ENCODE measurements at places on chromosomes 13 and 19.

DNA sequence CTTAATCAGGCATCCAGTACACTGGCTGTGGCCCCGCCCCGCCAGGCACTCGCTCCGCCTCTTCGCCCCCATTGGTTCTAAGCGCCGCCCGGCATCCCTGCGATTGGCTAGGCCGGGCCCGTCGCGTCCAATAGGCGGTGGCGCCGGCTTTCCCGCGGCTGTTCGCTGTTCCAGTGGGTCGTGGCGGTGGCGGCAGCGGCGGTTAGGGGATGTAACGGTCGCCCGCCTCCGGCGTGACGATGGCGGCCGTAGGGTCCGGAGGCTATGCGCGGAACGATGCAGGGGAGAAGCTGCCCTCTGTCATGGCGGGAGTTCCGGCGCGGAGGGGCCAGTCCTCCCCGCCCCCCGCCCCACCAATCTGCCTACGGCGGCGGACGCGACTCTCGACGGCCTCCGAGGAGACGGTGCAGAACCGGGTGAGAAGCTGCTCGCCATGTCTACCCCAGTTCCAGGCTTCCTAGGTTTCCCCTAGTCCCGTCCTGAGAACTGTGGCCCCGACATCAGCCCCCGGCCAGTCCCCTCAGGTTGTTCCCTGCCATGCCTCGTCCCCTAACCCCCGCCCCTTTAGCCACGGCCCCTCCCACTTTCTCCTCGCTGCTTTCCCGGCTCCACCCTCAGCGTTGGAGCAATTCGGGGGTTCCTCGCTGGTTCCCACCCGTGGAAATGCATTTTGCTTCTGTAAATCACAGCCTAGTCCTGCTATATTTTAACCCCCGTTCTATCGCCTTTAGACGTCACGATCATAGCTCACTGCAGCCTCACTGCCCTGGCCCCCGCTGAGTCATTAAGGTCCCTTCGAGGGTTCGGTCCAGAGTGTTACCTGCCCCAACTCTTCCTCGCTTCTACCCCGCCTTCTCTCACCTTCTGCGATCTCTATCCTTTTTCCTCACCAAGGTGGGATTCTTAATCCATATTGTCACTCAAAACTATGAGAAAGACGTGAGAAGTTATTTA, at the start of gene WDR62:
Gene WDR62 (plus strand): TSS at position 165 of the 954 bp plus-strand sequence. CDS start 75 bp downstream, at position 240.
- peak; percentile 93 for DNase-seq

DNA sequence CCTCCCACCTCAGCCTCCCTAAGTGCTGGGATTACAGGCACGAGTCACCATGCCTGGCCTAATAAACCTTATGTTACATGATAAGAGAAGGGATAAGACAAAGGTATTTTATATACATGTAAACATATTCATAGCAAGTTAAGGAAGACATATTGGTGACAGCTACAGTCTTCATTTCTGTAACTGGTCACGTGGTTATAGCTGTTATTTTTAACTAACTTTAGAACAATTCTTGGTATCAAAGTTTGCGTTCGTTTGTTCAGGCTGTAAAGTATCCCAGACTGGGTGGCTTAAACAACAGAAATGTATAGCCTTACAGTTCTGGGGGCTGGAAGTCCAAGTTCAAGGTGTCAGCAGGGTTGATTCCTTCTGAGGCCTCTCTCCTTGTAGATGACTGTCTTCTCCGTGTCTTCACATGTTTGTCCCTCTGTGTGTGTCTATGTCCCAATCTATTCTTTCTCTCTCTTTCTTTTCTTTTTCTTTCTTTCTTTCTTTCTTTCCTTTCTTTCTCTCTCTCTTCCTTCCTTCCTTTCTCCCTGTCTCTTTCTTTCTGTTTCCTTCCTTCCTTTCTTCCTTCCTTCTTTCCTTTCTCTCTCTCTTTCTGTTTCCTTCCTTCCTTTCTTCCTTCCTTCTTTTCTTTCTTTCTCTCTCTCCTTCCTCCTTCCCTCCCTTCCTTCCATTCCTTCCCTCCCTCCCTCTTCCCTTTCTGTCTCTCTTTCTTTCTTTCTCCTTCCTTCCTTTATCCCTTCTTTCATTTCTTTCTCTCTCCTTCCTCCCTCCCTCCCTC, 7.6 kb downstream of the ACTL9 start:
- DNase-seq = no peak

GRCh38 chr19:18091217-18091608, 4.5 kb upstream of the IL12RB1 start:
- no peak for DNase-seq

- DNase-seq = no peak
These were observed 424.5 kb downstream of the PCDH9 start for GRCh38 chr13:66805657-66806056.

DNA sequence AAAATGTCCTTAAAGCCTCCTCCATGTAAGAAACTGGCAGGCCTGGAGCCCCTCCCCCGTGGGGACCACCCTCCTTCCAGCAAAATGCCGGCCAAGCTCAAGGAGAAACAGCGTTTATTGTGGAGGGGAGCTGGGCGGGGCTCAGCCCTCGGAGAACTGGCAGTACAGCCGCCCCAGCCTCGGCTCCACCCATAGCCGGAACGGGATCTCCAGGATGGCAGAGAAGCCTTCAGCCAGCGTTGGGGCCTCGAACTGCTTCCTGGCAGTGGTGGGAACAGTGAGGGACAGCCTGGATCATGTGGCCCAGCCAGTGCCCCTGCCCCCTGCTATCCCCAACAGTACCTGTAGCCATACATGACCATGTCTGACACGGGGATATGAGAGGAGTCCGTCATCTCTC, 6.3 kb downstream of the PNKP start:
- no peak for DNase-seq

- DNase-seq = no peak
These were observed at the start of gene ELAVL3 for GRCh38 chr19:11480715-11481533. ELAVL3 (minus strand) TSS chr19:11481046; CDS start chr19:11480608, 438 bp downstream.

- no peak for DNase-seq
These were observed 449.8 kb downstream of the PCDH17 start for GRCh38 chr13:58081301-58081820.

DNA sequence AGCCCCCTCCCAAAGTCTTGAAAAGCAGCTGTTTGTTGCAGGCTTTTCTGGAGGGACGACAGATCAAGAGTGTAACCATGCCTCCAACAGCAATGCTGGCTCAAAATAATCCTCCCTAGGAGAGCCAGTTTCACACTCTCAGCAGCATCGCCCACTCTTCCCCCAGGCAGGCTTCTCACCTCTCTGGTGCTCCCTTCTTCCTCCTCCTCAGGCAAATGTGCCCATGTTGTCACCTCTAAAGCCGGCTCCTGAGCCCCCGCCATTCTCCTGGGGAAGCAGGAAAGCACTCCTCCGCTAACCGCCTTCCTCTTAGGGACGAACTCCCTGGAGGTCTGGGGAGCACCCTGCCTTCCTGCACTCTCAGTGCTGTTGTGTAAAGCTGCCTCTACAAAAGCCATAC, 98.9 kb upstream of the SGCG start:
- DNase-seq = no peak

DNA sequence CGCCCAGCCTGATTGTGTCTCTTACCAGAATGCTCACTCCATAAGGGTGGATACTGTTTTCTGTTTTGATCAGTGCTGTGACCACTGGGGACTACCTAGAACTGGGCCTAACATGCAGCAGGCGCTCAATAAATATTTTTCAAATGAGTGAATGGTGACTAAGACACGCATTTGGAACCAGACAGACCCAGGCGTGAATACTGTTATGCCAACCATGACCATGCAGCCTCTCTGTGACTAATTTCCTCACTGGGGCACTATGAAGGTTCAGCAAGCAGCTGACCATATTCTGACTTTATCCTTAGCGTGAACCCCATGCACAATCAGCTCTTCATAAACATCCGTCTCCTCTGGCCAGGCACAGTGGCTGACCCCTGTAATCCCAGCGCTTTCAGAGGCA, 13.0 kb upstream of the SPC24 start:
- no peak for DNase-seq

DNA sequence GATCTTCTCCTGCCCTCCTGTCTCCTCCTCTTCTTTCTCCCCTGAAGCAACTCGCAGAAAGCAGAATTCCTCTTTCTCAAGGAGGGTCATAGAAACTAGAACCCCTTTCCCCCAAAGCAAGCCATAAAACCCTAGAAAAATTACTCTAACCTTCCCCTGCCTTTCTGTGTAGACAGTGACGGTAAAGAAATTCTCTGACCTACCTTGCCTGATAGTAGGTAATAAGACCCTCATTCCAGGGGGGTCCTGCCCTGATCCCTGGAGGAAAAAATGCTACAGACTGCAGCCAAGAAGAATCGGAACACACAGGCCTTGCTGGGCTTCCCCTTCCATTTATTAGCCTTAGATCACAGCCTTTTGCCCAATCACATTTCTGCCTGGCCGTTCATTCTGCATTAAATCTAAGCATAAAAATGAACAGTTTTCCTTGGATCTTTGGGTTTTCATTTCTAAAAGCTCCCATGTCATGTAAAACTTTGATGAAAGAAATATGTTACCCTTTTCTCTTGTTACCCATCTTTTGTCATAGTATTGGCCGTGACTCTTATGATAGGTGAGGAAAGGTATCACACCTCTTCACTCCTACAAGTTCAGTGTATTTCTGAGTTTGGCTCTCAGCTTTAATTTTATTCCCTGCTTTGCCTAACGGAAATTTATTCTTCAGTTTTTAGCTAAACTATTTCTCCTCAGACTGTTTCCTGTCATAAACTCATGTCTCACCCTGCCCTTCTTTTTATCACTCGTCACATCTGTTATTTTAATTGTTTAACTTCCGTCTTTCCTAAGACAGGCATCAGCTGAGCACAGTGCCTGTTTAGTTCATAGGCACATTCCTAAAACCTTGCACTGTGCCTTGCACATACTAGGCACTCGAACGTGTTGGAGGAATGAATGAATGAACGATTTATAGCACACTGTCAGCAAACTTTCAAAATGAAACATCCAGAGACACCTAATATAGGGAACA, 20.4 kb upstream of the CPB2 start:
- DNase-seq = no peak

GRCh38 chr19:31421856-31422255, 72.6 kb upstream of the TSHZ3 start:
- no peak for DNase-seq

DNA sequence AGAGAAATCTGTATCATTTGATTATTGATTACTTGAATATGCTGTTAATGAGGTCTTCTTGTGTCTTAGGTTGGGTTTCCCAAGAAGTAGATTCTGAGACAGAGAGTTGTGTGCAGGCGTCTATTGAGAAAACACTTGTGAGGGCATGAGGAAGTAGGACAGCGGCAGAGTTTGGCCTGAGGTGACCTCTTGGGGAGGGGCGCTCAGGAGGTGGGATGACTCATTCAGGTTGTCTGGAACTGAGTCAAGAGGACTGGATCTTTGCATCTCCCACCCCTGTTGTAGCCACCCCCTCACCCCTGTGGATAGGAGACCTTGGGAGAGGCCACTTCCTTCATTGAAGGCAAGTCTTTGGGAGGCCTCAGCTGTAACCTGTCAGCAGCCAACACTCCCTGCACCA, 35.2 kb upstream of the WDFY2 start:
- no peak for DNase-seq

DNA sequence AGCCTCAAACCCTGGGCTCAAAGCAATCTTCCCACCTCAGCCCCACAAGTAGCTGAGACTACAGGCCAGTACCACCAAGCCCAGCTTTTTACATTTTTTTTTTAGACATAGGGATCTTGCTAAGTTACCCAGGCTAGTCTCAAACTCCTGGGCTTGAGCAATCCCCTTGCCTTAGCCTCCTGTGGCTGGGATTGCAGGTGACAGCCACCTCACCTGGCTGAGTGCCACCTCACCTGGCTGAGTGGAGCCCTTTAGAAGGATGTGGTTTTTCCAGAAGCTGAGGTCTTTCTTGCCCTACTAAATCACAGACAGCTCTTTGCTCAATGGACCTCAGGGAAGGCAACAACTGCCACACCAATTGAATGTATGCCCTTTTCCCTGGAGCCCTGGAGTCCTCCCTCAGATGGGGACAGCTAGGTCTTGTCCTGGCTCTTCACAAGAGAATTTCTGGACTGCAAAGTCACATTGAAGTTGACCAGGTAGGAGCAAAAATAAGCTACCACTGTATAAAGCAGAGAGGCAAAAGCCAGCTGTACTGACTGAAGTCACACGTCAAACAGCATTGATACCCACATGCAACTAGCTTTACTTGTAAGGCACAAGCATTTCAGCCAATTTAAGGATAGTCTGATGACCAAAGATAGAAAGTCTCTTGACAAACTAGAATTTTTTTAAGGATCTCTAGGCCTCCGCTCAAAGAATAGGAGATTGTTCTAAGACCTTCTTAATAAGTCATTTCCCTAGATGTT, 14.0 kb downstream of the PDX1 start:
- DNase-seq = no peak

DNA sequence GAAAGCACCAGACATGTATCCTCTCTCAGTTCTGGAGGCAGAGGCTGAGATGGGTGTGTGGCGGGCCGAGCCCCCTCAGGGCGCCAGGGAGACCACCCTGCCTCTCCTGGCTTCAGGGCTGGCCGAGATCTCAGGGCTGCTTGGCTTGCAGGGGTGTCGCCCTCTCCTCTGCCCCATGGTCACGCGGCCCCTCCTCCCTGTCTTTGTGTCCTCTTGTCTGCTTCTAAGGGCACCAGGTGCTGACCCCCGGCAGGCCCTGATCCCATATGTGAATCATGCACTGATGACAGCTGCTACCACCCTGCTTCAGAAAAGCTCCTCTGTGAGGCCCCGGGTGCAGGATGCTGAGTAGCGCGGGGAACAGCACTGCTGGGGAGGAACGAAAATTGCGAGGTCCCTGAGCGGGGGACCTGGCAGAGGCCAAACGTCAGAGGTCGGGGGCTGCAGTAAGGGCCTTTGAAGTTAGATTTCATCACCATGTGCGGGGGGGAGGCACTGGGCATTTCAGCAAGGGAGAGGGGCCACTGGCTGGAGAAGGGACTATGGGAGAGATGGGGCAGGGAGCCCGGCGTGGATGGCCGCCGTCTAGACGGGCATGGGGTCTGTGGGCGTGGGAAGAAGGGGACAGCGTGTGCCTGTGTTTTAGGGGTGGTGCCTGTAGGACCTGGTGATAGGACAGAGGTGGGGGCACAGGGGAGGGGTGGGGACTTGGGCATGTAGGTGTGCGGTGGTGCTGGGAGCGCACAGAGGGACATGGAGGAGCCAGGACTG, 125.2 kb downstream of the KDM4B start:
- peak; percentile 74 for DNase-seq

DNA sequence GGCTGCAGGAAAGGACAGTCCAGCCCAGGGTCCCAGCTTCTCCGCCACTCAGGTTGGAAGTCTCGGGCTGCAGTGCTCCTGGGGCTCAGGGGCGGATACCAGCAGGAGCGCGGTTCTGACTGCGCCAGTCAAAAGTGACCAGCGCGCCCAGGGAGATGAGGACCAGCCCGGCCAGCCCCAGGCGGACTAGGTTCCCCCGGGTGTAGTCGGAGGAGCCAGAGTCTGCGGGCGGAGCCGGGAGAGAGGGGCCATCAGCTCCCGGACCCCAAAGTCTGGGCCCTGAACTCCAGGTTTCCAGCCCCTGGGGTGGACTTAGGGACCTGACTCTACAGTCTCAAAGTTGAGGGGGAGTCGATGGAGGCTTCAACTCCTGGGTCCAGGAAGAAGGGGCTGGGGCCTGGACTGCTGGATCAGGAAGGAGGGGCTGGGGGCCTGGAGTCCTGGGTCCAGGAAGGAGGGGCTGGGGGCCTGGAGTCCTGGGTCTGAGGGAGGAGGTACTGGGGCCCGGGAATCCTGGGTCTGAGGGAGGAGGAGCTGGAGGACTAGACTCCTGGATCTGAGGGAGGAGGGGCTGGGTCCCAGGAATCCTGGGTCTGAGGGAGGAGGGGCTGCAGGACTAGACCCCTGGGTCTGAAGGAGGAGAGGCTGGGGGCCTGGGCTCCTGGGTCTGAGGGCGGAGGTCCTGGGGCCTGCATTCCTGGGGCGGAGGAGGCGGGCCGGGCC, 5.3 kb downstream of the OSCAR start:
- no peak for DNase-seq

Data from SHP77 treated with DMSO at 0.1 percent for 48 hours (cell line).